ENCODE measurements at places on chromosomes 7 and 10.
A peak's percentile ranks its signal among the peaks of the same experiment; 100 is the strongest.

- no peak for DNase-seq
Observed at GRCh38 chr7:144584726-144585125, 181.2 kb upstream of the NOBOX start.

GRCh38 chr7:130662426-130662825 is 6.1 kb downstream of the COPG2 start:
- no peak for DNase-seq

DNA sequence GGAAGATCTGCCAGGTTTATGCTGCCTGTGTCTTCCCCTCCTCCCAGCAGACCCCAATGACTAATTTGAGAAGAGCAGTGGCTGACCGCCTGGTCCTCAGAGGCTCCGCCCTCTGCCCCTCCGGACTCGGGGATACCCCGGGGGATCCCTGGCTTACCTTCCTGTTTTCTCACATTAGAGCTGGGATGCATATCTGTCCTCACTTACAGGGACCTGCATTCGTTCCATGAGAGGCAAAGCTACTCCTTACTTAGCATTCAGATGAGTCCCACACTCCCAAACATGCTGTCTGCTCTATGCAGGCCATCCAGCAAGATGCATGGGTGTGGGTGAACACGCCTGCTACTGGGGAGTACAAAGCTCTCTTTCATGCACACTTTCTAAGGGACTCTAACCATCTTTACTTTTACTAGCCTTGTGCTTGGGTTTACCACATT is 24.0 kb downstream of the VOPP1 start:
- DNase-seq: no peak

DNA sequence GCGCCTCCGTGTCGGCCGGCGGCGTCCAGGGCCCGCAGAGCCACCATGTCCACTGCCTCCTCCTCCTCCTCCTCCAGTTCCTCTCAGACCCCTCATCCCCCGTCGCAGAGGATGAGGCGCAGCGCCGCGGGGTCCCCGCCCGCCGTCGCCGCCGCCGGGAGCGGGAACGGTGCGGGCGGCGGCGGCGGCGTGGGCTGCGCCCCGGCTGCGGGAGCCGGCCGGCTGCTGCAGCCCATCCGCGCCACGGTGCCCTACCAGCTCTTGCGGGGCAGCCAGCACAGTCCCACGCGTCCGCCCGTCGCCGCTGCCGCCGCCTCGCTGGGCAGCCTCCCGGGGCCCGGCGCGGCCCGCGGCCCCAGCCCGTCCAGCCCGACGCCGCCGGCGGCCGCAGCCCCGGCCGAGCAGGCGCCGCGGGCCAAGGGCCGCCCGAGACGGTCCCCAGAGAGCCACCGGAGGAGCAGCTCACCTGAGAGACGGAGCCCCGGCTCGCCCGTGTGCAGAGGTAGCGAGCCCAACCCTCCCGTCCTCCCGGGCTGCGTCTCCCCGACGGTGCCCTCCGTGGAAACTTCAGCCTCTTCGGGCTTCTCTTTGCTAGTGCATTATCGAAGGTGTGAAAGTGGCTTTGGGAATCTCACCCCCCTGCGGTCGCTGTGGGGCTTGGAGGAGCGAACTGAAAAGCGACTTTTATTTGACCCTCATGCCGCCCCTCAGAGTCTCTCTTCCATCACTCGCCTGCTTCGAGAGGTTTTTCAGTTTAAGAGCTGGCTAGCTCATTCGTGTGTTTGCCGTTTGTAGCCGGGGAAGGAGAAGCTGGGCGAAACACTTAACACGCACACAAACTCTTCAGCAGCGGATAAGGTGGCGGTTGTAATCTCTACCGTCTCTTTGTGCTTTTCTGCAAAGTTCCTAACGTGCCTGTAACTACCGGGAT is 975 bp downstream of the GLCCI1 start:
- peak; percentile 39 for DNase-seq

DNA sequence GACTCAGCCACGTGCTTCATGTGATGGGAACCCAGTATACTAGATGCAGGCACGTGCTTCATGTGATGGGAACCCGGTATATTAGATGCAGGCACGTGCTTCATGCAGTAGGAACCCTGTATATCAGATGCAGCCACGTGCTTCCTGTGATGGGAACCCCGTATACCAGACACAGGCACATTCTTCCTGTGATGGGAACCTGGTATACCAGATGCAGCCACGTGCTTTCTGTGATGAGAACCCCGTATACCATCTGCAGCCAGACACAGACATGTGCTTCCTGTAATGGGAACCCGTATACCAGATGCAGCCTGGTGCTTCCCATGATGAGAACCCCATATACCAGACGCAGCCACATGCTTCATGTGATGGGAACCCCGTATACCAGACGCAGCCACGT is 44.0 kb downstream of the MGMT start:
- DNase-seq: no peak

DNA sequence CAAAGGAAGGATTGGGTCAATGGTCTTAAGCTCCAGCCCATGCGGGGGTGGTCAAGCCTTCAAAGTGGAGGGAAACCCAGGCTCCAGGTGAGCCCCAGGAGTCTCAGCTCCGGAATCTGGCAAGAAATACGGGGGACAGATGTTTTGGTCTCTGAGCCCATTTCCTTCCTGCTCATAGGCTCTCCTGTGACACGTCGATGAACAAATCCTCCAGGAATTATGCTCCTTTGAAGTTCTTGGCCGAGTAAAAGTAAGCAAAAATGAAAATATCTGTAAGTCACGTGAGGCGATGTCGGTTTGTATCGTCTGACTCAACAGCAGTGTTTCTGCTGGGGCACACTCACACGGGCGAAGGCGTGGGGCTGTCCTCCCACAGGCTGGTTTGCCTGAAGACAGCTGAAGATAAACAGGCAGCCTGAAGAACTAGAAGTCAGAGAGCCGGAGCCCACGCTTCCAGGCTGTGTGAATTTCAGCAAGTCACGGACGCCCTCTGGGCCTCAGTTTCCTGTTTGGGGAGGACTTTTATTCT is 52.6 kb upstream of the SMNDC1 start:
- DNase-seq: no peak

DNA sequence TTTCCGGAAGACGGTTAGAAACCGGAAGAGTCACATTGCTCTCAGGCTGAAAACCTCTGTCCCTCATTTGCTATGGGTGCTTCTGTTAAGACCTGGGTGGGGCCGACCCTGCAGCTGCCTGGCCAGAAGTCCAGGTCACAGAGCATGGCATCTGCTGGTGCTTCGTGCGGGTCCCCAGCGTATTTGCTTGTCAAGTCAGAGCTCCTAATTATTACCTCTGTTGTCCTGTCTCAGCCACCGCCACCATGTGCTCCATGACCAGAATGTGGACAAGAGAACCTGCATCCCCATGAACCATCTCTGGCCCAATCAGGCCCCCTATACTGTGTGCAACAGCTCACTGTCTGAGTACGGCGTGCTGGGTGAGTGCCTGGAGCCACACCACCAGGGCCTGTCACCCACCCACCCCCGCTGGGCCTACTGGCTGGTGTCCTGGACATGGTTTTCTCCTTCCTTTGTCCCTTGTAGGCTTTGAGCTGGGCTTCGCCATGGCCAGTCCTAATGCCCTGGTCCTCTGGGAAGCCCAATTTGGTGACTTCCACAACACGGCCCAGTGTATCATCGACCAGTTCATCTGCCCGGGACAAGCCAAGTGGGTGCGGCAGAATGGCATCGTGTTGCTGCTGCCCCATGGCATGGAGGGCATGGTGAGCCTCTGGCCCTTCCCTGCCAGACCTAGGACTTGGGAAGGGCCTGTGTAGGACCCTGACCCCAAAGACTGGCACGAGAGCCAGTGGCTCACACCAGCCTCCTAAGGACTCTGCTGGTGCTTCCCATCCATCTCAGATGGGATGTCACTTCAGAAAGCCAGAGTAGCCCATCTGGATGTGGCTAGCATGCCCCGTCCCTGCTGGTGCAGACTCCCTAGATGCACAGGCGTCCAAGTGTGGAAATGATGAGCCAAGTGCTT is 51.3 kb upstream of the ZMIZ2 start:
- peak; percentile 48 for DNase-seq

GRCh38 chr7:81469869-81470723 is 299.8 kb downstream of the HGF start:
- peak; percentile 65 for DNase-seq

DNA sequence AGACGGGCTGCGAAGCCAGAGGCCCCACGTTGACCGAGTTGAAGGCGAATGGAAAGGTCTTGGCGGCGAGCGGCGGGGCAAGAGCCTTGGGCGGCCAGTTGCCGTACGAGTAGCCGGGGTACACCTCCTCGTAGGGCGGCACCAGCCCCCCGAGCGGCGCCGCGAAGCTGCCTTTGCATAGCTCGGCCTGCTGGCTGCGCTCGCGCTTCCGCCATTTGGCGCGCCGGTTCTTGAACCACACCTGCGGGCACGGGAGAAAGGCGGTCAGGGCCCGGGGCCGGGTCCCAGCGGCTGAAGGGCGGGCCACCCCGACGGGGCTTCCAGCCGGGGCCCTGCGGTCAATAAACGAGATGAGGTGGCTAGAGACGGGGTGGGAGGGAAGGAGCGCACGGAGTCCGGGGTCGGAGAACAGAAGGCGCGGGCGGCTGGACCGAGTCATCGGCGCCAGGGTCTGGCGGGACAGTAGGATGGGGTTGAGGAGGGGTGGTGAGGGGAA is 4.8 kb downstream of the ELOVL3 start:
- no peak for DNase-seq

DNA sequence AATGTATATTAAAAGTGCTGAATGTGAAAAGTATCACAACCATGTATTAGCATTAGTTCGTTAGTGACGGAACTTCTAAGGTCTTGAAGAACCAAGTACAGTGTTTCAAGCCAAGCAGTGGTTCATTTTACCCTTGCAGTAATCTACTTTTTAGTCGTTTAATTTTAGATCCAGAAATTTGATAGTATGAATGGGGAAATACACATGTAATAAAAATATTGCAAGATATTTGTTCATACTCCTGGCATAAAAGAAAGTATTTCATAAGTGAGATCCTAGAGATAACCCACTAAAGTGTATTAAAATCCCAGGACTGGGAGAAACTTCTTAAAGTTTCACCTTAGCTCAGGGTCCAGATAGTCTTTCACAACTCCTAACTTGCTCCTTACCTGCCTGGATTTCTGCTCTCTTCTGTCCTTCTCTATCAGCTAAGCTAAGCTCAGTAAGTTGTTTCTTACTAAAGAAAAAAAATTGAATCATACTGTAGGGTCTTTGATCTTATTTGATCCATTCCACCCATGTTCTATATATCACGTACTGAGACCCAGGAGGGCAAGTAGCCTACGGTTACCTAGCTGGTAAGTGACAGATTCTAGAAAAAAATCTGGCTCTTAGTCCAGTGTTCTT is 1.5 kb downstream of the BCAP29 start:
- DNase-seq: no peak

GRCh38 chr7:101216860-101217387 is 457 bp downstream of the PLOD3 start:
- DNase-seq: no peak
